ENCODE measurements at places on chromosomes 3 and 15.

DNA sequence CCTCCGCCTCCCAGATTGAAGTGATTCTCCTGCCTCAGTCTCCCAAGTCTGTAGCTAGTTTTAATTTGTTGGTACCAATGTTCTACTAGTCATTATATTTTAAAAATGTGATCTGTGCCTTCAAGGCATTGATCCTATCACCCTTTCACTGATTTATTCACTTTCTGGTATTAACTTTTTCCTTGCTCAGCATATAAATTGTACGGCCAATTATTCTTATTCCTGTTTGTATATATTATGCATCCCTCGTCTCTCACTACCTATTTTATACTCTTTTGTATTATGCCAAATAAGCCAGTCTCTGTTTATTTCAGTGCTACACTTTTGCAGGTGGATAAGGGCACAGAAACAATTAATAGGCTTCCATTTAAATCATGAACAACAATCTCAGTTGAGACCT is 620.2 kb upstream of the BCHE start:
- no peak for DNase-seq

- peak; percentile 89 for DNase-seq
Measured at GRCh38 chr3:182925330-182925943, 54.9 kb downstream of the DCUN1D1 start.

- DNase-seq, result no peak
Measured at GRCh38 chr3:193446965-193447602, 68.5 kb upstream of the ATP13A5 start.

- DNase-seq, result no peak
Measured at GRCh38 chr3:169348929-169349621, 314.4 kb downstream of the MECOM start.

GRCh38 chr3:14206548-14207177 is 28.0 kb downstream of the LSM3 start:
- no peak for DNase-seq

GRCh38 chr3:14133188-14133800 is 8.4 kb downstream of the TMEM43 start:
- peak; percentile 41 for DNase-seq

DNA sequence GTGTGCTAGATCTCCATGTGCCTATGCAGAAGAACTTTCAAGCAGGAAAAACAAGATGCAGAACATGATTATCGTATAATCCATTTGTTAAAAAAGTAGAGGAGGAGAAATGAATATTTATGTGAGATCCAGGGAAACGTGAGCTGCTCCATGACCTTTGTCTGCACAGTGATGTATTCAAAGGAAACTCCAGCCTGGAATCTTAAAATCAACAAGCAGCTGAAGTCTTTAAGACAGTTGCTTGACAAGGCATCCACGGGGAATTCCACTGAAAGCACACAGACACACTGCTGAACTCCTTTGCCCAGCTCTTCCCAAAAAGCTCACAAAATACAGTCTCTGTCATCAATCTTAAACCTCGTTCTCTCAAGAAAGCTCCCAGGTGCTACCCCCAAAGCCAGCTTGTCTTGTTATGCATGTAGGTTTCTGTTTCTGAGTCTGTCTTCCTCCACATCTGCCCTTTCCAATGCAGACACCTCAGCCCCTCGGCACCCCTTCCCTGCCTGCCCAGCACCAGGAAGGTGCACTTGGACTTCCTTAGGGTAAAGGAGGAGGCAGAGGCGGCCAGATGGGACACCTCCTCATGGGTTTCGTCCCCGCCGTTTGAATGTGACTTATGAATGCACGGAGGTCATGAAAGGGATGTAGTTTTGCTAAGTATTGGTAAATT is 28.7 kb downstream of the LRRK1 start:
- no peak for DNase-seq

DNA sequence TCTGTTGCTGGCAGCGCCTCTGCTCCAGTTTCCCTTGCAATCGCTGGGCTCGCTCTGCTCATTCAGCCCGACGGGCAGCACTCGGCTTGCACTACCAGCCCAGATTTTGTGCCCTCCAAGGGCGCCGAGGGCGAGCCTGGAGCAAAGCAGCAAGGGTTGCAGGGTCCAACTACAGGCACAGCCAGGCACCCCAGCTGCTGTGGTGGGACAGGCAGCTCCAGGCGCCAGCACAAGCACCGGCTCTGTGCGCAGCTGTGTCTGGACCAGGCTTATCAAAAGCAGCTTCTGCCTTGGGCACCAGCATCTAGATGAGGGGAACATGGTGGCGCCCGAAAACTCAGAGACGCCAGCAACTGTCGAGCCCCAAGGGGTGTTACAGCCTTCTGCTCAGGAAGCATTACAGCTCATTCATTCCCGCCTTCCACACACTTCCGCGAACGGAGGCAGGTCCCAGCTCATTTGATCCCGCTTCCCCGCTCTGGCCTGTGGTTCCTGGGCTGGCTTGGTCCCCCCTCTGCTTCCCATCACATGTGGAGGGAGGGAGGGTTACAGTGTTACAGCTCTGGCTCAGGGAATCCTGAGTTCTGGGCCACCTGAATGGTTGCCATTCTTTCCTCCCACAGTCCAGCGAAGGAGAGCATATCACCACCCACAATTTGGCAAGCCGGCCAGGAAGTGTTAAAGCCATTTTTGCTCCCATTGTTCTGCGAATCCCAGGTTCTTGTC is 409.9 kb upstream of the ALCAM start:
- DNase-seq, result no peak

DNA sequence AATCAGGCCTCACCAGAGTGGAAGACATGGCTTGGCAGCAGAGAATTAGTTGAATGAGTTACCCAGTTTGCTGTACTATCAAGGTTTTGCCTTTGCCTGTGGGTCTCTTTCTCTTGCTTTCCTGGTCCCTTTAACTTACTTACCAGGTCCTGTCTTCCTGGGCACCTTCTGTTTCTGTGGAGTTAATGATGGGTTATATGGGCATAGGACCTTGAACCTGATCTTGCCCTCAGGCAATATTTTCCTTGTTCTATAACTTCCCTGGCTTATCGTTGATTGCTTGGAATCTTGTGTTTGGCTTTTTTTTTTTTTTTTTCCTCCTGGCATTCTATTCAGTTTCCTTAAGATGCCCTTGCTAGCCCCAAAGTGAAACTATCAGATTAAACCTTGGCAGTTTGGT is 106.8 kb downstream of the HHLA2 start:
- DNase-seq, result no peak

GRCh38 chr3:57577801-57578200 is 19.3 kb downstream of the ARF4 start:
- no peak for DNase-seq

DNA sequence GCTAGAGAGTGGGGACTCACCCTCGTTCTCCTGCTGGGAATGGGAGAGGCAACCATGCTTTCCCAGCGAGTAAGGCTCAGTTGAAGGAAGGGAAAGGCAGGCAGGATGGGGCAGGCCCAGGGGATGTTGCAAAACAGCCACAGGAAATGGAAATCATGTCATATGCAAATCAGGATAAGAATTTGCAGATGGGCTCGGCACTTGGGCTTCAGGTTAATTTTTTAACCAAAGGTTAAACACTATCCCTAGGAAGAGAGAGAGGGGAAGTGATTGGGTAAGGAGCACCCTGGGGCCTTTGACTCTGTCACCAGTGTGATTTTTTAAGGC is 14.6 kb upstream of the PLA2G4E start:
- peak; percentile 15 for DNase-seq

- no peak for DNase-seq
Measured at GRCh38 chr3:110754212-110754916, 317.3 kb upstream of the NECTIN3 start.

DNA sequence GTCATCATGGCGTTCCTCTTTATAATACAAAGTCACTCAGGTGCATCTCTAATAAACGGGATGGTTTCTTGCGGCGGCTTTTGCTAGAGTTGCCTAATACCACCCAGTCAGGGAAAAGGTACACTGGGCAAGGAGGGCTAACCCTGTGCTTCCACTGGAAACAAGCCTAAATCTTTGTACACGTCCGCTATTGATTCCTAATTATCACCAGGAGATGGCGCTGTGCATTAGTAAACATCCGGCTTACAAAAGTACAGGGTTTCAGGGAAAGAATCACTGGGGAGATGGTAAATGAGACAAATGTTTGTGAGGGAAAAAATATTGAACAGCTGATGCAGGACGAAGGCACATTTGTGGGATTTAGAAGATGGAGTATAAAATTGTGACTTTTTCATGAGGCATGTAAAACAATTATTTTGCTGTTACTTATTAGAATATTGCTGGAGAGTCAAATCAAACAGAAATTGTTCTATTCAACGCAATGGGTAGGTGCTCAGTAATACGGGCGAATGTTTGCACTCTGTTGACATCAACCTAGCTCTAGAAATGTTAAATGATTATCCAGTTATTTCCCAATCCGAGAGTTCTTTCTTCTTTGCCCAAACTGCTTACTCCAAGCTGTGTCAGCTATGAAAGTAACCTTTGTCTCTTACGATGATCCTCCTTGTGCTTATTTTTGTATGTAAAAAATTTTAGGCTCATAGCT is 50.6 kb downstream of the GMNC start:
- peak; percentile 60 for DNase-seq

GRCh38 chr3:55923626-55924025 is 436.5 kb upstream of the WNT5A start:
- no peak for DNase-seq

DNA sequence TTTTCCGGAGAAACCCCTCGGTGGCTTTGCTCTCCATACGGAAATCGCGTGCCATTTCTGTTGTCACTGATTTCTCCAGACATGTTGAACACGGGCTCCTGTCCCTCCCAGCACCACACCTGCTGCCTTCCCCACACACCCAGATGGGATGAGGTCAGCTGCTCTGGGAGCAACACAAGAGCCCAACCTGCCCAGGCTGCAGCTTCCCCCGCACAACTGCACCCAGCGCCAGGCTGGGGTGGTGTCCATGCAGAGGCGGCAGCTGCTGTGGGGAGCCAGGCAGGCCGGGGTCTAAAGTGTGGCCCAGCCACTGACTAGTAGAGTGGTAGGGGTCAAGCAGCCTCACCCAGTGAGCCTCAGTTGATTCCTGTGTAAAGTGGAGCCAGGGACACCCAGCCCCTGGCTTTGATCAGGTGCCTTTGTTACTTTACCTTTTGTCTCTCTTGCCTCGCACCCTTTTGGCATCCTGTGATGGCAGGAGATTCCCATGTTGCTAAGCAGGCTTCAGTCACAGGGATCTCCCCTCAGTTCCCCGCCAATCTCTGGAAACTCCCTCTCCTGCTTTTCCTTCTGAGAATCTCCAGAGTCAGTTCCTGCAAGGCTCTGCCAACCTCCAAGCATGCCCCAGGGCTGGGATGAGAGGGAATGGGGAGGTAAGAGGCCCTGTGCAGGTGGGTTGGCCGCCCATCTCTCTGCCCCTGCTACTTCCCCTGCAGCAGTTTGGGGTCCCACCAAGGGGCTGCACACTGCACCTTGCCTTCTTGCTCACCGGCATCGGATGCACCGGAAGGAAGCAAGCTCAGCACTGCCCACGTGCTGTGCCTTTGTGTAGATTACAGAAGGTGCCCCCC is 91.8 kb upstream of the ALDH1A3 start:
- DNase-seq, result no peak

DNA sequence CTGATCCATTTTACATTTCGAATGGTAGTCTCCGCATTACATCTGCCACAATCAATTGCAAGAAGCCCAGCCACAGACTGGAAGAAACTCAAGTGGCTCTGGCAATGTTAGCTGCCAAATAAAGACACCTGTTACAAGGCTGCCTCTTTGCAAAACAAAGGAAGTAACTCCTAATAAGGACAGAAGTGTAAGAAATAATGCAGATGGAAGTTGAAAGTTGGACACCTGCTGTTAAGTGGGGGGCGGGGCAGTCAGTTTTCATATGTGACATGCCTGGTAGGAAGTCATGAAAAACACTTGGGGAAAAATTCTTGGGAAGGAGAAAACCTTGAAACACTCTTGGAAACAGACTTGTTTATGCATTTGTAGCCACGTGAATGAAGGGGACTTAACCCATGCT is 54.1 kb upstream of the ATP2C1 start:
- DNase-seq, result no peak

- DNase-seq, result peak; percentile 5
Measured at GRCh38 chr3:104291878-104292277, 1074.8 kb upstream of the ALCAM start.

GRCh38 chr3:52099001-52099401 is 42.6 kb upstream of the DUSP7 start:
- no peak for DNase-seq

DNA sequence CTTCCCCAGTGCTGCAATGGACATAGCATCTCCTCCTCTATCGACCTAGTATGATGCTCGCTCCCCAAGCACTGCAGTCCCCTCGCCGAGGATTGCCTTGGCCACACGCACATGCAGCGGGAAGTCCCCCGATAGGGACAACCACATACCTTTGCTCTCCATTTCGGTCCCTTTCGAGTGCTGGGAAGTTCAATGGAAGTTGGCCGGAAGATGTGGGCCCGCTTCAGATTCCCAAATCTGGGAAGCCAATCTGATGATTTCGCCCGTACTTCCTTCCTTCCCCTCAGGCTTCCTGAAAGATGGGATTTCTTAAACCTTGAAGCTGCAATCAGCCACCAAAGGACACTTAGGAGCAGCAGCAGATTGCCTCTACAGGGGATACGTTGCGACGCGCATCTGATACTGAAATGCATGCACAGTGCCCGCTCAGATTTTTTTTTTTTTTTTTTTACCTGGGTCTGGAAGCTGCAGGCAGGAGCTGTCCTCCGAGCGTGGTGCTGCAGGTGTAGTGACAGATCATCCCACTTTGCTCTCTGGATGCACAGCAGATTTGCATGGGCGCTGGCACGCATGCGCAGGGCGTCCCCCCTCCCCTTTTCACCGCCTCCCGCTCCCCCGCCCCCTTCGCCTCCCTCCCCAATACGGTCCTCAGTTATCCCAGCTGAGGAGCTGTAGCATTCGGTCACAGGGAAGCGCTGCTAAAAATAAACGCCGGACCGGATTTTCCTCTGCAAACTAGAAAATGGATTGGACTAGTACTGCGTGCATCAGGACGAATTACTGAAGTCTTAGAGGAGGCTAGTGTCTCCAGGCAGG is at the start of gene FGF12:
FGF12 (minus strand) TSS at position 510 of the 816 bp plus-strand sequence.
- DNase-seq, result peak; percentile 6

DNA sequence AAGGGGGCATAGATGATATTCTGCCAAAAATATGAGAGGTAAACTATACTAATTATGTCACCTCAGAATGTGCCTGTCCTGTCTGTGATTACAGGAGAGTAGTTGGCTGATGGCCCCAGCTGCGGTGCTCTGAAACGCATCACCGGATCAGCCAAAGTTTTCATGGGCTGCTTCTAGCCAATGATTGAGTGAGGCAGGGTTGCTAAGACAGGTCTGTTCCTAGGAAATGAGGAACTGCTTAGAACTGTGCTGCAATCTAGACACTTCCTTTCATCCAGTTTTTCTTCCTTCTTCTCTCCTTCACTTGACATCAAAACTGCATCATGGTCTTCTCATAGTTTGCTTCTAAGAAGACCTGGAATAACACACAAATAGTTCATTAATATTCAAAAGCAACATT is 124.0 kb downstream of the KCNH8 start:
- no peak for DNase-seq
